ENCODE measurements at places on chromosomes 16 and 17. TPM values are rescaled to one million over a fixed set of nuclear protein-coding genes. Genes with fewer than 3 reads are reported as not detected.

DNA sequence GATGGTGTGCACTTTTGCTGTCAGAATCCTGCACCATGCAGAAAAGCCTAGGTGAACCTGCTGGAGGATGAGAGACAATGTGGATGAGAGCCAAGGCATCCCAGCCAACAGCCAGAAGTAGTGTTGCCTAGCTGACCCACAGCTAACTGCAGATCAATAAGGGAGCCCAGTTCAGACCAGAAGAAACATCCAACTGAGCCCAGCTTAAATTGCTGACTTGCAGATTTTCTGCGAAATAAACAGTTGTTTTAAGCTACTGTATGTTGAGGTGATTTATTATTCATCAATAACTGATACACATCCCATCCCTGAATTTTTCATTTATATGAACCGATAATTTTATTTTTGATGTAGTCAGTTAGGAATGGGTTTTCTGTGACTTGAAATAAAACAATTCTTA, 39.2 kb upstream of the TOX3 start:
- DNase-seq = no peak

GRCh38 chr16:12027558-12028287, 51.2 kb downstream of the SNX29 start:
- DNase-seq = no peak

- DNase-seq = no peak
Observed at GRCh38 chr16:66919569-66920298, 1.0 kb upstream of the CDH16 start.

Gene ADAMTS18
- polyA plus RNA-seq = 2.7 TPM

DNA sequence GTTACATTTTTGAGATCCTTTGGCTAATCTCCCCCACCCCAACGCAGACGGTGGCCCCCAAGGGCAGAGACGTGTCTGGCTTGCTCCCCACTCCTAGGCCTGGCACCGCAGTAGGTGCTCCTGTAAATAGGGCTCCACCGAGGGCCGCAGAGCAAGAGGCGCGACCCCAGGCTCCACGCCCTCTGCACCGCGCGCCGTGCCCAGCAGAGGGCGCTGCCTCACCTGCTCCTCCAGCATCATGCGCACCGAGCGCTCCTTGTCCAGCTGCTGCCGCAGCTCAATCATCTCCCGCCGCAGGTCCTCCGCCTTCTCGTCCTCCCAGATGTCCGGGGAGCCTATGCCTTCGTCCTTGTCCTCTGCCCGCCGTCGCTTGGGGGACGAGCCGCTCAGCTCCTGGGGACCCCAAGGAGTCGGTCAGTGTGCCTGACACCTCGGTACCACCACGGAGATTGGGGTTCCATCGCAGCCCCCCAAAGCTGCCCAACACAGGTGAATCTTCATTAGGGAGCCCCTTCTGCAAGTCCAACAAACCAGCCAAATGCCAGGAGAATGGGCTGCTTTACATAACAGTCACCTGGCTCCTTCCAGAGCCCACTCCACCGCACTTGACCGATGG, 11.2 kb downstream of the TFAP4 start:
- DNase-seq = no peak

- no peak for DNase-seq
Observed at GRCh38 chr16:89155851-89156739, 15.5 kb upstream of the CDH15 start.

- no peak for DNase-seq
Observed at GRCh38 chr17:77127735-77128361, 12.9 kb upstream of the SEC14L1 start.

Gene TTYH2
- polyA plus RNA-seq = 17.0 TPM

- no peak for DNase-seq
Observed at GRCh38 chr16:73053364-73054124, 5.6 kb upstream of the ZFHX3 start.

Gene CHST5
- 0.72 TPM for polyA plus RNA-seq

Gene WFIKKN2
- polyA plus RNA-seq = 1.5 TPM

Gene GRIN2C
- polyA plus RNA-seq = 0.13 TPM

Gene MMP15
- polyA plus RNA-seq = 22.2 TPM

GRCh38 chr16:138049-138417, 440 bp downstream of the NPRL3 start:
- DNase-seq = no peak

DNA sequence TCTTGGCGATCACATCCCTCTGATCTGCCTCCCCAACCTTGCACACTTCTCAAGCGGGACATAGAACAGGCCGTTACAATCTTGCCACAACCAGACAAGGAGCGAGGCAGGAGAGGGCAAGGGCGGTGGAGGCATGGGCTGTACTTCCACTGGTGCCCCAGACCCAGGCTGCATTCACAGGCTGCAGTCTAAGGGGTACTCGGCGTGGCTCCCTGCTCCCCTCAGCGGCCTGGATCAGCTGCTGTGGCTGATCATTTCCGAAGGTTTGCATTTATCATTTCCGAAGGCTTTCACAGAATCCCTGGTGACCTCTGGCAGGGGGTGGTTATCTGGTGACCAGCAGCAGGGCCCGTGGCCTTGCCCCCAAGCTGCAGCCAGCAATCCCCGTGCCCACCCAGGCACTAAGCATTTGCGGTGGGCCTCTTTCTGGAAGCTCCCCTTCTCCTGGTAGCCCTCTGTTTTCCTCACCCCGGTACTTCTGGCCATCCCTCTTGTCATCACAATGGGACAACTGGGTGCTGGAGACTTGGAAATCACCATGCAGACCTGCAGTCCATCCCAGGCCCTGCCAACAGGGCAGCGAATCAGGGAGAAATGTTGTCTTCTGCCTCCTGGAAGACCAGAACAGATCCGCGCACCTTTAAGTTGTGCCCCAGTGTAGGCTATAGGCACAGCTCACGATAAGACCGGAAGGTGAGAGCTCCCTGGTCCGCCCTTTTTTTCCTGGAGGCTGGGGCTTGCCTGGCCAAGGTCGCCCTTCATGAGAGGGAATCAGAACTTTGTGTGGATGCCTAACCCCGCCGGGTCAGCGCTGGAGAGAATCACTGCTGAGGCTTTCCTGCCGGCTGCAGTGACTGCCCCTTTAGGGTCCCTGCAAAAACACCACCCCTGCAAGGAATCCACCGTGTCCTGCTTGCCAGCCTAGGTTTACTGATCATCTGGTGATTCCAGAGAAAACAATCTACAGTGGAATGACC, 1739.1 kb downstream of the TP53TG3F start:
- no peak for DNase-seq
